ENCODE measurements at places on chromosomes 1 and 21.

GRCh38 chr1:198497326-198498102, 43.0 kb downstream of the ATP6V1G3 start:
- peak; percentile 14 for DNase-seq

DNA sequence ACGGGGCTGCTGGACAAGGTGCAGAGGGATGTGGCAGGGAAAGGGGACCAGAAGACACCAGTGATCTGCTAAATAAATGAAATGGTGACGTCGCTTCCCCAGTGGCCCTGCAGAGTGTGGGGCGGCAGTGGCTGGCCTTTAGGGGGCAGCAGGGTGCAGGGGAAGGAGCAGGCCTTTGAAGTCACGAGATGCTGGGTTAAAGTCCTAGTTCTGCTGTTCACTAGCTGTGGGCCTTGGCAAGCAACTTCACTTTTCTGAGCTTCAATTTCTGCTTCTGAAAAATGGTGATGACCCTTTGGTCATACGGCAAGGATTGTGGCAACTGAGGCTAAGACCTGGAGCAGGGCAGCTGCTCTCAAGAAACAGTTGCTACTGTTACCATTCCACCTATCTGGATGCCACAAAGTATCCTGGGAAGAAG, 9.2 kb upstream of the GALE start:
- peak; percentile 92 for DNase-seq

DNA sequence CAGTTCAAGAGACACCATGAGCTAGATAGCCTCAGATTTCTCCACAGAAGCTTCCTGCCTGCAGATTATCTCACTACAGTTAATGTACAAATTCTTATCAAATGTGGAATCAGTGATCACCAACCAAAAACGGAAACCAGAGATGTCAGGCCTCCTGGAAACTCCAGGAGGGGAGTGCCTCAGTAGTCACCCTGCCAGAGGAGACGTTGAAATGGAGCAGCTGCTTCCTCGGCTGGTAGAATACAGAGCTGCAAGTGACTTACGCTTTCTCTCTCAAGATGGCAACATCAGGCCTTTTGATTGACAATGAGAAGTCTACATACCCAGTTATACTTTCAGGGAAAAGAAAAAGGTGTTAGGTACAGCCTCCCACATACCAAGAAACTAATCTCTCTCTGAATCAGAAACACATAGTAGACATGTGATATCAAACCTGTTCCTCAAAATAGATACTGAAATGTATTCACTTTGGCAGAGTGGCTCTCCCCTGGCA, 52.2 kb downstream of the ACP6 start:
- no peak for DNase-seq

- DNase-seq, result no peak
These were observed 5.5 kb upstream of the PTP4A2 start for GRCh38 chr1:31943546-31944184.

DNA sequence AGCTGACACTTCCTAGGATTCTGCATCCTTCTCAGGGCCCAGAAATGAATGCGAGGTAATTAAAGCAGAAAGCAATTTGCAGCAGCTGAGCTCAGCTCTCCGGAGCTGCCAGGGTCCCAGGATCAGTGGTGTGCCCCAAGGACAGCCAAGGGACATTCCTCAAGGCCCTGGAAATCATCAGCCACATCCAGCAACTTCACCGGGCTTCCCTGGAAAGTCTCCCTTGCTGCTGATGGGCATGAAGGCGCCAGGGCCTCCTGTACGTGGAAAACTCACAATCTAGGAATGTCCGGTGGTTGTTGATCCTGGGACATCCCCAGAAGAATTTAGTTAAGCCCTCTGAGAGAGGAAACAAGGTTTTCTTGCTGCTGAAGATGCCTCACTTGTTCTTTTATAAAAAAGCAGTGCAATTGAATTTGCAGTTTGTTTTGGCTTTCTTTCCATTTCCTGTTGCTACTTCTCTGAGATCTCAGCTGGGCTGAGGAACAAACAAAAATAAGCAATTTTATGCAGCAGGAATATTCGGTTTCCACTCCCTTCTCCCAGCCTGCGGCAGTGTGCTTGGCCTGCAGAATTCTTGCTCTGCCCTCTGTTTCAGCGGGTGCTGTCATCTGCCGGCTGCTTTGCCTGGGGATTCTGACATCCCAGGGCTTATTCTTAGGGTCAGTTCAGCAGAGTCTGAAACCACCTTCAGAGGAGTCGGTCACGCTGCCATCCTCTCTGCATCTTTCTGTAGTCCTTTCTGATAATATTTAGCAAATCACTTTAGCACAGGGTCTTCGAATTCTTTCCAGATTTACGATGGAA, 85.9 kb downstream of the TCP10L start:
- DNase-seq, result no peak

DNA sequence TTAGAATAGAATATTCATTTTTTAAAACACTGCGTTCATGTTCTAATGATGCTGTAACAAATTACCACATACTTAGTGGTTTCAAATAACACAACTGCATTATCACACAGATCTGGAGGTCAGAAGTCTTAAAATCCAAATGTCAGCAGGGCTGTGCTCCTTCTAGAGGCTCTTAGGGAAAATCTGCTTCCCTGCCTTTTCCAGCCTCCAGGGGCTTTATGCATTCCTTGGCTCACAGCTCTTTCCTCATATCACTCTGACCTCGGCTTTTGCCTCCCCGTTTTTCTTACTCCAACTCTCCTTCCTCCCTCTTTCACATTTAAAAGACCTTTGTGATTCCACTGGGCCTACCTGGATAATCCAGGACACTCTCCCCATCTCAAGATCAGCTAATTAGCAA, 18.6 kb upstream of the FMN2 start:
- DNase-seq, result no peak

GRCh38 chr1:167503626-167504466, 14.5 kb downstream of the CD247 start:
- no peak for DNase-seq

DNA sequence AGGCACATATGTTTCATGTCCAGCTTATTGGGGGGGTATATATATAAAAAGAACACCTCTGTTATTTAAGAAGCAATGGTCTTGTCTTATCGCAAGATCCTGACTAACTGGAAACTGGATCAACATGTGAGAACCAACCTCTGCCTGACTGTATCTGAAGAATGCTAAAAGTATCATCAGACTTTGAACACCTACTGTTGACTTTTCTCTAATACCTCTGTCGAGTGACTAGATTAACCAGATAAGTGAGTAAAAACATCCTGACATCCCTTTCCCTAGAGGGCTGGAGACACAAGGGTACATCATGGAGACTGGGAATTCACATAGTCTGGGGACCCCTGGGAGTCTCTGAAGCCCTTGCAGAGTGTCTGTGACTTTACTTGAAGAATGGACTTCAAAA, 26.3 kb upstream of the PIGC start:
- no peak for DNase-seq

DNA sequence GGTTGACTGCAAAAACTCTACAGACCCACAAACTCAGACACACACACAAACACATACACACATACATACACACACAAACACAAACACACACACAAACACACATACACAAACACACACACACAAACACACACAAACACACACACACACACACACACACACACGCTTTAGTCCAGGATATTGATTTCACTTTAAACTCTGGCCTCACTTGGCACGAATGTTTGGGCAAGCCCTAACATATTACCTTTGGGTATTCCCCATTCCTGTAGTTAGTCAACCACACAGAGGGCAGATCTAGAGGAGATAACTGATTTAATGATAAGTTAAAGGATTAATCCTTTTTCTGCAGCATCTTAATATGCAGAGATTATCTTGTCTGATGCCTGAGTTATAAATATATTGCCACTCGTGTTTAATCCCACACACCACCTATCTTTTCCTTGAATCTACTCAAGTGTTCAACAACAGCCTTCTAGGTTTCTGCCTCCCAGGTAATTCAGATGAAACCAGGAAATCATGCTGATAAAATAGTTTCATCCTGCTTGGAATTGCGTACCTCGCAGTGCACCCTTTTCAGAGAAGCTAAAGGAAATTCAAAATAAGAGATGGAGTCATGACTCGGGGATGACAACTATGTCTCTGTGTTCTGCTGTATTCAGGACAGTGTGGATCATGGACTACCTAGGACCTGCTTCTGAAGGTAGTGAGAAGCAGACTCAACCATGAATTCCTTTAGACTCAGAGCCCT, 14.5 kb upstream of the RUNX1 start:
- DNase-seq, result no peak

GRCh38 chr1:92909321-92909720, 51.9 kb downstream of the DIPK1A start:
- DNase-seq, result no peak

GRCh38 chr21:43923391-43923790, 58.4 kb downstream of the AGPAT3 start:
- no peak for DNase-seq

- DNase-seq, result no peak
These were observed 10.4 kb downstream of the CLEC20A start for GRCh38 chr1:178486100-178487069.

GRCh38 chr1:54287801-54288211, 87.8 kb downstream of the MRPL37 start:
- DNase-seq, result no peak

DNA sequence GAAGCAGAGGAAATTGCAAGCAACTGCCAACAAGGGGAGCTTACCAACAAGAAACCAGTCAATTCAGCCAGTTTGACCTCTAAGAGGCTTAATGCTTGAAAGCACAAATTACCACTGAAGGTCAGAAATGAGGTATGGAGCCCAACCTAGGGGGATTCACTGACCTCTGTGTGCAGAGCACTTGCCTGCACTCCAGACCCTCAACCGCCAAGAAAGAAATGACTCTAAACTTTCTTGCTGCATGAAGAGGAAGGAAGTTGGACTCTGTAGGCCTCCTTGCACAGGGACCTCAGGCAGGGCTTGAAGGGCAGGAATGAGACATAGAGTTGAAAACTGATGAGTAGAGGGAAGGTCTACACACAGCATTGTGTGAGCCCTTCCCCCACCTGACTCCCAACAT, 10.0 kb downstream of the ARMH1 start:
- no peak for DNase-seq

GRCh38 chr1:85650645-85651044, 57.6 kb downstream of the ZNHIT6 start:
- DNase-seq, result no peak

DNA sequence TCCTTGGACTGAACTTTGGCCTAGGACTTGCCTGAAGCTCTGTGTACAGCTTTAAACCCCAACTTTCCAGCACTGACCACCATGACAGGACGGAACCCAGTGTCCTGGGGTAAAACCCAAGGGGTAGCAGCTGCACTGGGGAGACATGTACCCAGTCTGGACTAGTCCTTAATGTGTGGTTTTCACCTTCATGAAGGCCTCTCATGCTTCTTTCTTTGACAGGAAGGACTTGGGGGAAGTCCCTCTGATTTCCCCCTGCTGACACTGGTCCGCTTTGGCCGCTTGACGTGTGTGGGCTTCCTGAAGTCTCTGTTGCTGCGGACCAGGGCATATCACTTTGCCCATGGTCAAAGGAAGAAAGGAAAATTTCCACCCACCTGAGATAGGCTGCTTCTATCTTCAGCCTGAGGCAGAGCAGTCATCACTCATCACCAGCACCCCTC, 66.3 kb upstream of the PRDX6 start:
- peak; percentile 29 for DNase-seq

GRCh38 chr1:204149635-204150565, 1.9 kb downstream of the ETNK2 start:
- DNase-seq, result no peak

DNA sequence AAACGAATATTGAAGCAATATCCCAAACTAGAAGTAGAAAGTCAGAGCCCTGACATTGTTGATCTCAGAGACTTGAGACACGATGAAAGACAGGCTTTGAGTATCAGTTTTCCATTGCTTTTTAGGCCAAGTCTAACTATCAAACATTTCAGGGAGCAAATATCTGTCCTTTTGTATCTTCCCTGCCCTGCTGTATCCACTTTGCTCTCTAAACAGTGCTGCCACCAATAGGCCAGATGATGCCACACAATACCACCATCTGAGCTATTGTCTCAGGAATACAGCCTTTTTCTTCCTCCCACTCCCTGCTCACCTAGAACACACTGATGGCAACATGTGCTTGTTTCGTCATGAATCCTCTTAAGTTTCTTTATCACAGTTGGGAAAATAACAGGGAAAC, 62.6 kb upstream of the SPAG17 start:
- peak; percentile 21 for DNase-seq

- DNase-seq, result no peak
These were observed 764.8 kb downstream of the ADGRL2 start for GRCh38 chr1:82565546-82565945.

DNA sequence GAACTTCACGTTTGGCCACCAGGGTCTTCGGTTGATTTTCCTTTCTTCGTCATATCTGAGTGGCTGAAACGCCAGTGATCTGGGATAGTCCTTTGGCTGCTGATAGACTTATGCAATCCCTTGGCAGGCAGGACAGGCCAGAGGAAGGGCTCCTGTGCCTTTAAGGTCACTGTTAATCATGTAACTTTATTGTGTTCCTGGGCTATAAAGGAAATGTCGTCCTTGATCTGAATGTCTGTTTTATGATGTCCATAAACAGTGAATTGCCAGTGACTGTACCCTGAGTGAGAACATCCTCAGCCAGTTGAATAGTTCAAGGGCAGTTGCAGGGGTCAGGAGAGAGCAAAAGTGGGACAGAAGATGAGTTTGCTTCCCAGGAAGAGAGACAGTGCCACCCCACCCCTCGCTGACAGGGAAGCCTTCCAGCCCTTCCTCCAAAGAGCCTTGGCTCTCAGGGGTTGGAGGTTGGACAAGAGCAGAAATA, 68.0 kb downstream of the PDE9A start:
- DNase-seq, result no peak

DNA sequence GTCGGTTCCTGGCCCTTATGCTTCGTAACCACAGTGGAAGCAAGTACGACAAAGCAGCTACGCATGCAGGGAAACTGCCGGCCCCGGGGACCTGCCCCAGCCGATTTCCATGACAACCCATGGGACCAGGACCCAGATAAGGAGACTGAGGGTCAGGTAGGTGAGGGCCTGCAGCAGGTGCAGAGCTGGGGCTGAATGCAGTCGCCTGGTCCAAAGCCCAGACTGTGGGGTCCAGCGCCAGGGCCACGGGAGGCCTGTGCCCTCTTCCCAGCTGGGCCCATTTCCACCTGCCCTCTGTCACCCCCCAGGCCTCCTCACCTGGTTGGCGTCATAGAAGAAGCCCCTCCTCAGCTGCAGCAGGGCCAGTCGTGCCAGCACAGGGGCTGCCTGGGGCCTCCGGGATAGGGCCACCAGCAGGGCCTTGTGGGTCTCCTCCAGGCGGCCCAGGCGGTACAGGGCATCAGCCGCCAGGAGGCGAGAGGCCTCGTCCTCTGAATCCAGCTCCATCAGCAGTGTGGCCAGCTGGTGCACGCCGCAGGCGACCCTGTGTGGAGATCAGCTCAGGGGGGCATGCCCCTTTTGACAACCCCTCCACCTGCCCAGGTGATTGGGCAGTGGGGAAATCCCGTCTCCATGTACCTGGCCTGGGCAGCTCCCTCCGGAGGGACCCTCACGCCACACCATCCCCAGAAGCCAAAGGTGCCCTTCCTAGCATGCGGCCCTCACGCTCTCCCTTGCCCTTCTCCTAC, 14.2 kb downstream of the TTC34 start:
- DNase-seq, result no peak

- no peak for DNase-seq
These were observed 70.8 kb upstream of the PRKACB start for GRCh38 chr1:84073266-84073665.

Data from NAMALWA (cell line).